ENCODE measurements at places on chromosomes 5 and 9.

DNA sequence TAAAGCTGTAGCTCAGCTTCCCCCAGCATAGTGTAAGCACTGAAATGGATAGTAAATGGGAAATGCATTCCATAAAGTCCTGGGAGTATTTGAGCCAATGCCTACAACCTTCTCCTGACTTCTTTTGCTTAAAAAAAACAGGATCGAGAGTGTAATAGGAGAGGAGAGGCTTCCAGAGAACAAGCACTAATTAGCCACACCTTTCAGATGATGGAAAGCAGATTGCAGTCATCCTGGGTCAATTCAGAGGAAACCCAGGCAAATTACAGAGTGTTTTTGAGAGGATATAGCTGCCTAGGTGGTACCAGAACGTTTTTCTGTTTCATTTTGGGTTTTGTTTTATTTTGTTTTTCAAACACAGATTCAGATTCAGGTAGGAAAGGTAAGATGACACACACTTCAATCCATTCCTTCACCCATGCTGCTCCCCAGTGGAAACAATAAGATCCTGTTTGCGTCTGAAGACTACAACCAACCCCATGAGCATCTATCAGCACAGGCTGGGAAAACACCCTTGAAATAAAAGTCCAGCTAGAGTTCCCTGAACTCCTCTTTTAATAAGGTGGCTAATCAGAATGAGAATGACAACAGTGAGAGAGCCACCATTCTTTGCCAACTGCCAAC, 95.6 kb downstream of the RFK start:
- no peak for DNase-seq

DNA sequence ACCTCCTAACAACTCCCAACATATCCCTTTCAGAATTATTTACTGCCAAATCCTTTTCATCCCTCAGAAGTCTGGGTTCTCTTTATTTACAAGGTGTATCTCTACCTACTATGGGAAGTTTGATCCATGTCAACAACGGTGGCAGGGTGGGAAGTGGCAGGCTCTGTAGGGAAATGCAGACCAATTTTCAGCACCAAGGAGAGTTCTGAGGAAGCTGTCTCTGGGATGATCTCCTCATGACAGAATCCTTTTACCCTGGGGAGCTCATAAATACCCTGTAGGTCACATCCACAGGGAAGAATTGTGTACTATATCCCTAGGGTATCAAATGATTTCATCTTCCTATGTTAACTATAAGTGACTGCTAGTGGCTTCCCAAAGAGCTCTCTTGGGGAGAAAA, 107.8 kb upstream of the NEK6 start:
- DNase-seq = no peak

GRCh38 chr9:136697146-136697820, 10.0 kb upstream of the AGPAT2 start:
- no peak for DNase-seq

DNA sequence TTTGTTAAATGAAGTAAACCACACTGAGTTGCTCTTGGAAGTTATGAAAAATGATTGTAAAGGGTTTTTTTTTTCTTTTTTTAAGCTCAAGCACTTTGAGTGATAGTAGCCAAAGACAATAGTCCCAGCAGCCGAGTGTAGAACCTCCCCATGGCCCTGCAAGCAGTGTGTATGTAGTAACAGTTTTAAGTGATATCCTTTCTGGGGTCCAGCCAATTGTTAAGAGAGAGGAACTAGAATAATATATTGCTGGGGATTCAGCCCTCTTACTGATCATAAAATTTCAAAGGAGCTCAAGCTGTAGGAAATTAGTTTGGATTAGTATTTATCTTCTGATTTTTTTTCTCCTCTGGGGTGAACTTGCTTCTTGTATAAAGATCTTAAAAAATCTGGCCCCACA, 43.2 kb downstream of the NPR3 start:
- DNase-seq = no peak

DNA sequence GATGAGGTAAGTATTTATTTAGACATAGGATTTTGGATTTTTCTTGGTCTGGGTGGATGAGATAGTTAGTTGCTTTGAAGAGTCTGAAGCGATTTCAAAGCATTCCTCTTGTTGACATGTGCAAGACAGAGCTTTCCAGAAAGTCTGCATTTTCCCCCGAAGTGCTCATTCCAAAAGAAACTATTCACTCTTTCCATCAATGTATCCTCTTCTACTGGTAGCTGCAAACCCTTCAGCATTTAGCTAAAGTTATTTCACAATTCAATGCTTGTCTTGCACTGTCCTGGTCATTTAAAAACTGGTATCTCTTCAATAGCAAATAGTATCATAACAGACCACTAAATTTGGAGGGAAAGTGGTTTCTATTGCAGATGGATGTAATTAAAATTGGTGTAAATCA, 13.0 kb downstream of the NREP start:
- no peak for DNase-seq

DNA sequence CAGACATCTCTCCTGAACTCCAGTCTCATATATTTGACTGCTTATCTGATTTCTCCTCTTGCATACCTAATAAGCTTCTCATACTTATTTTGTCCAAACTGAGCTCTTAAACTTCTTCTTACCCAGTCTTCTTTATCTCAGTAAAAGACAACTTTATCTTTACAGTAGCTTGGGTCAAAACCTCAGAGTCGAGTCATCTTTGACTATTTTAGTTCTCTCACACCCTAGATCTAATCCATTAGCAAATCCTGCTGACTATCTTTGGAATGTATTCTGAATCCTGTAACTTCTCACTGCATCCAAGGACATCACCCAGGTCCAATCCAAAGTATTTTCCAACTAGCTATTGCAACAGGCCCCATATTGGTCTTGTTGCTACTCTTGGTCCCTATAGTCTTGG, 11.8 kb upstream of the JAK2 start:
- DNase-seq = no peak
